ENCODE measurements at places on chromosomes 4 and X.

- DNase-seq = no peak
These were observed 87.3 kb upstream of the EMCN start for GRCh38 chr4:100605144-100605543.

DNA sequence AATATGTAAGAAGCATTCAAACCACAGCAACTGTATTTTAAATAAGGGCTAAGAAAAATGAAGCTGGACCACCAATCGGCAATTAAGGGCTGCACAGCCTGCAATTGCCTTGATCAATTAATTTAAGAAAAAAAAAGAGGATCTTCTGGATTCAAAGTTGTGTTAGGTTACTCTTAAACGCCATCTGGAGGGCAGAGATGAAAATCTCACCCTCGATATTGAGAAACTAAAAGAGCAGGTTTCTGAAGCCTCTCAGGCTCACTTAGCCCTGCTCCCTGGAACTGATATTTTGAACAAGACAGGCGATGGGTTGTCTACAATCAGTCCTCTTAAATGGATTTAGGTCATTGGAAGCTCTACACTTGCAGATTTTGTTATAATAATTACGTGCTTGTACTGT is 579.4 kb downstream of the GRXCR1 start:
- no peak for DNase-seq

- DNase-seq = peak; percentile 18
These were observed 13.3 kb downstream of the MGARP start for GRCh38 chr4:139266583-139267257.

DNA sequence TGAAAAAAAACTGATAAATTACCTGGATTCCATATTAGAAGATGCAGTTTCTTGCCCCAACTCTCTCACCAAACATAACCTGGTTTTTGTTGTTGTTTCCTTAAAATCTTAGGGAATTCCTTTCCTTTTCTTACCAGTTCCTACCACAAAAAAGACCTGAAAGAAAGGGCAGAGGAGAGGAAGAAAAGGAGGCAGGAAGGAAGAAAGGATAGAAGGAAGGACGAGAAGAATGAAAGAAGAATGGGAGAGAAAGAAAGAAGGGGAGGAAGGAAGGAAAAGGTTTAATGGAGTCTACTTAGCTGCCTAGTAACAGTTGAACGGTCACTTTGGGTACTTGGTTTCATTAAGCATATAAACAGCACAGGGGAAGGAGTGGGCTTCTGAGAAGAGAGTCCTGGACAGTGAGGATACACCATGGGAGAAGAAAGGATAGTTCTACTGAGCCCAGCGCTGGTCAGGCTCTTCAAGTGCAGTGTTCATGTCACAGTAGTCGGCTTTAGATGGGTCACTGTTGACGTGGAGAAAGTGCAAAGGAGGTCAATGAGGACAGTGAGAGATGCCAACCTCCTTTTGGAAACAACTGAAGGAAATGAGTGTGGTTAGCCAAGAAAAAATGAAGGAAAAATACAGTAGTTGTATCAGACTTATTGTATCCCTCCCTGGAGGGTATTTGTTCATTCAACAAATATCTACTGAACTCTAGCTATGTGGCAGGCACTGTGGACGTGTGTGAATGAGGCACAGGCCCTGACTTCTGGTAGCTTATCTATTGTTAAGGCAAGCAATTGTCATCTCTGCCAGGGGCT is 1.1 kb upstream of the CHIC2 start:
- DNase-seq = no peak

- DNase-seq = no peak
These were observed 24.0 kb upstream of the PCDH7 start for GRCh38 chr4:30696191-30696590.

GRCh38 chr4:111510535-111510934 is 634.7 kb upstream of the FAM241A start:
- no peak for DNase-seq

- DNase-seq = no peak
These were observed 68.4 kb downstream of the MID2 start for GRCh38 chrX:107894038-107894437.
